ENCODE measurements at places on chromosomes 5 and 9. TPM values are rescaled to one million over a fixed set of nuclear protein-coding genes. Genes with fewer than 3 reads are reported as not detected.

Gene LHX3
- not detected for total RNA-seq

Gene INSL4
- not detected for total RNA-seq

Gene GPR21
- 7.8 TPM for total RNA-seq

Gene SOX30
- total RNA-seq, result 0.52 TPM

Gene NUTM2F
- total RNA-seq, result not detected

Gene ACER2
- total RNA-seq, result 213 TPM

Gene ADAMTSL1
- total RNA-seq, result 11.5 TPM

Gene HMGXB3
- total RNA-seq, result 51.0 TPM

Gene SLC6A7
- total RNA-seq, result 0.10 TPM
